ENCODE measurements at places on chromosomes 16 and 17. TPM values are rescaled to one million over a fixed set of nuclear protein-coding genes. Genes with fewer than 3 reads are reported as not detected.

The COQ9 gene
- 93.5 TPM for polyA plus RNA-seq

The ABCC12 gene
- not detected for polyA plus RNA-seq

The TMEM107 gene
- polyA plus RNA-seq: 25.0 TPM

The CD68 gene
- polyA plus RNA-seq: 70.7 TPM
